Esophagus muscularis mucosa (tissue), 4 donors: ENCODE measurements at places on chromosomes 1 and 21. TPM values are rescaled to one million over a fixed set of nuclear protein-coding genes. Genes with fewer than 3 reads are reported as not detected.

The WLS gene
- 228 TPM for total RNA-seq

The AMPD1 gene
- not detected for total RNA-seq

GRCh38 chr1:197868751-197869489 is 33.5 kb upstream of the C1orf53 start:
- no peak for DNase-seq

DNA sequence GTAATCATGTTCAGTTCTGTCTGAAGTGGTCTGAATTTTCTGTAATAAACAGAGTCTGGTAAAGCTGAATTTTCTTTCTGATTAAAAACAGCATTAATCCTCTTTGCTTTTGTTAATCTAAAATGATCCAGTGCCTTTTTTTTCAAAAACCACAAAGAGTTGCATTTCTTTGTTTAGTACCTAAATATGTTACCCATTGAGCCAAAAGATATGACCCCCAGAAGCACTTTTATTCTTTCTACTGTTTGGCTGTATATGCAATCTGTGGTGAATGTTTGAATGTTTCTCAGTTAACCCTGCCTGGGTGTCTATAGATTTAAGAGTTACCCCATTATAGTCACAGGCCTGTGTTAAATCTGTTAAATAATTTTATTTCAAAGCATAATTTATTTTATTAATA is 394.8 kb downstream of the PTPRC start:
- DNase-seq, result no peak

DNA sequence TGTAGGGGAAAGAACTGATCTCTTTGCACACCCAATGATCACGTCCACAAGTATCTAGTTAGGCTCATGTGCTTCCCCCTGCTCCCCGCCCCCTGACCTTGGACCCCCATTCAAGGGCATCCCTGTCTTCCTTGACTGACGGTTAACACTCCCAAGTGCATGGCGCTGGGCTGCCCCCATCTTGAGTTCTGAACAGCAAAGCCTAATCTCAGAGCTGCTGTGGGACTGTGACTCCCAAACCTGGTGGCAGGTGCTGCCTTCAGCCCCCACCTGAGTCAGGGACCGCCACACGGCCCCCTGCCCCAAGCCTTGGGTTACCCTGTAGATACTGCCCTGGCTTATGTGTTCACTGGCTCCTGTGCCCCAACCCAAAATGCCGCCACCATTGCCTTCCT is 925 bp downstream of the TNNI1 start:
- DNase-seq, result no peak

DNA sequence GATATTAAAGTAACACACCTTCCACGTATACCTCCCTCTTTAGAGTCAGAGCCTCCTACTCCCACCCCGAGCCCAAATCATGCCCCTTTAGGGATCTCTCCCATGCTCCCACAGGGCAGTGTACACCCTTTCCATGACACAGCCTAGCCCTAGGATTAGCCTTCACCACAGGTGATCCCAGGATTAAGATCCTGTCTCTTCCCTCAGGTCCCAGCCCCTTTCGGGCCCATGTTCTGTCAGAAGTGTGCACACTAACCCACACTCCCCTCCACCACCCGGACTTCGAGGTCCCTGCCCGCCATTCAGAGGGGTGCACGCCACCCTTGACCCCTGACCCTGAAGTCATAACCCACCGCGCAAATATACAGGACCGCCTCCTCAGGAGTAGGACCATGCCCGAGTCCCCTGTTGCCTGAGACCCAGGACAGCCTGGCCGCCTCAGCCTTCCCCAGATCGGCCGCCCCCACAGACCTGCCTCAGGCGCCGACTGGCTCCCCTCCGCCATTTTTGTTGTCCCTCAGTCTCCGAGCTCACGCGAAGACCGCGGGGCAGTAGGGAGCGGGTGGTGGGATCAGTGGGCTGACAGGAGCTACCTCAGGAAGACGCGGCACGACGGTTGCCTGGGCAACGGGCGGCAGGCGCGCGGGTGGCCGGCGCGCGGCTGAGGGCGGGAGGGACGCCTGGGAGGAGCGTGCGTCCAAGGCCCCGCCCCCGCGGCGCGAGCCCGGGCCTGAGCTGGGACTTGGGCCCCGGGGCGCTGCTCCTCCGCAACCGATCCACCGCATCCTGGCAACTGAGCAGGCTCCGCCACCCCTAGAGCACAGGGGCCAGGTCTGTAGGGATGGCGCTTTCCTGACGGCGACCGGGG is at the start of gene AGBL4:
TSS of gene AGBL4 (minus strand) at position 663 of the 868 bp plus-strand sequence.
- no peak for DNase-seq

GRCh38 chr1:114215436-114215835 is 61.8 kb upstream of the SYT6 start:
- no peak for DNase-seq

DNA sequence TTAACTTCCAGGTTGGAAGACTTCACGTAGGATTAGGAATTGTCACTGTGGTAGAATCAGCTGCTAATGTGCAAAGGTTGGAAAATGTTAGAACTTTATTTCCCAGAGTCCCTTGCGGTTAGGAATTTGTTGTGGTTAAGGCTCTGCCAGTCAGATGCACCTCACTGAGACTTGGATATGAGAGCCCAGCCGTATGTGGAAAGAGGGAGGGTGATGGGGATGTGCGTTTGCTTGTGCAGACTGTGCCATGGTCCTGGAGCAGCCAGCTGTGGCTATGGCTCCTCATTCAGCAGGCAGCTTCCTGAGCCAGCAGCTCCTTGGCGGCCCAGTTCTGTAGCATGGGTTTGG is 12.5 kb downstream of the S100A10 start:
- no peak for DNase-seq

- no peak for DNase-seq
These were observed 84.1 kb upstream of the SERBP1 start for GRCh38 chr1:67514300-67514699.

- no peak for DNase-seq
These were observed 250.5 kb upstream of the DUSP10 start for GRCh38 chr1:221992427-221992826.

DNA sequence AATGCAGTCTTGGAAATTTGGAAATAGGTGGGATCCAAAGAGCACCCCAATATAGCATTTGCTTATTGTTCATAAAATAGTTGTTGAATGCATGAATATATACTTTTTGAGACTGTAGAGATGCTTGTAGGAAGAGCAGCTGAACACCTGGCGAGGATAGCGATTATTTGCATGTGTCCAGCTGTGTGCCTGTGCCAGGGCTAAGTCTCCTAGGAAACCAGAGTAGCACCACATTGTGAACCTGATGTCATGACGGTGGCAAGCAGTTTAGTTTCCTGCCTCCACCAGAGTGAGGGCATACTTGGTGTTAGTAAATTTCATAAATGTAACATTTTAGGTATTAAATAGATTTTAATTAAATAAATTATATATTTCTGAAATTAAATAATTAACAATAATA is 37.3 kb upstream of the IRF2BP2 start:
- no peak for DNase-seq

GRCh38 chr1:224879162-224879803 is 50.2 kb upstream of the DNAH14 start:
- DNase-seq, result no peak

- DNase-seq, result no peak
These were observed 24.8 kb upstream of the ITPKB start for GRCh38 chr1:226763905-226764264.

- no peak for DNase-seq
These were observed 24.6 kb upstream of the TTC22 start for GRCh38 chr1:54825696-54826095.

DNA sequence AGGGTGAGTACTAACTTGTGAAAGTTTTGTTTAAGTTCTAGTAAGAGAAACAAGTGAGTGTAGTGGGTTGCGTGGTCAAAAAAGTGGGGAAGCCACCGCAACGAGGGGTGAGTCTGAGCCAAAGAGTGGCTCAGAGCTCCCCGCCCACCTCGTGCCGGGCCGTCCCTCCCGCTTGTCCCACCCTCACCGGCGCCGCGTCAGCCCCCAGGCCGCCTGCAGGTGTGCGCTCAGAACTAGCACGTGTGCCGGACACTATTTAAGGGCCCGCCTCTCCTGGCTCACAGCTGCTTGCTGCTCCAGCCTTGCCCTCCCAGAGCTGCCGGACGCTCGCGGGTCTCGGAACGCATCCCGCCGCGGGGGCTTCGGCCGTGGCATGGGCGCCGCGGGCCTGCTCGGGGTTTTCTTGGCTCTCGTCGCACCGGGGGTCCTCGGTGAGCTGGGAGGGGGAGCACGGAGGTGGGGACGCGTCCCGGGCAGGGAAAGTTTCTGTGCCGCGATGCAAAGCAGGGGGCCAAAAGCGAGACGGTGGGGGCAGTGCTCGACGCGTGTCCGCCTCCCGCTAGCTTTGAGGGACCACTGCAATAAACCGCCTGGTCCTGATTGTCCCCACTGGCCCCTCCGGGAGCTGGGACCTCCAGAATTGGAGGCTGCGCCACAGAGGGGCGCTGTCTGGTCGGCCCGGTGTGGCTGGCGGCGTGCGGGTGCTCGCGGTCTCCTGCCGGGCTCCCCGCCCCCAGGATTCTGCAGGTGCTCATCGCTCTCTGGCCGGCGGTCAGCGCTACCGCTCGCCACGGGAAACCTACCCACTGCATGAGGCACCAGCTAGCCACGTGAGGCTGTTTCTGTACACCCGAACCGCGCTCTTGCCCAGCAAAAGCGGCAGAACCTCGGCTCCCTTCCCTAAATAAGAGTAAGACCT is at the start of gene CR2:
TSS of gene CR2 (plus strand) at position 283 of the 919 bp plus-strand sequence. CDS start at position 374, 91 bp downstream.
- DNase-seq, result no peak

DNA sequence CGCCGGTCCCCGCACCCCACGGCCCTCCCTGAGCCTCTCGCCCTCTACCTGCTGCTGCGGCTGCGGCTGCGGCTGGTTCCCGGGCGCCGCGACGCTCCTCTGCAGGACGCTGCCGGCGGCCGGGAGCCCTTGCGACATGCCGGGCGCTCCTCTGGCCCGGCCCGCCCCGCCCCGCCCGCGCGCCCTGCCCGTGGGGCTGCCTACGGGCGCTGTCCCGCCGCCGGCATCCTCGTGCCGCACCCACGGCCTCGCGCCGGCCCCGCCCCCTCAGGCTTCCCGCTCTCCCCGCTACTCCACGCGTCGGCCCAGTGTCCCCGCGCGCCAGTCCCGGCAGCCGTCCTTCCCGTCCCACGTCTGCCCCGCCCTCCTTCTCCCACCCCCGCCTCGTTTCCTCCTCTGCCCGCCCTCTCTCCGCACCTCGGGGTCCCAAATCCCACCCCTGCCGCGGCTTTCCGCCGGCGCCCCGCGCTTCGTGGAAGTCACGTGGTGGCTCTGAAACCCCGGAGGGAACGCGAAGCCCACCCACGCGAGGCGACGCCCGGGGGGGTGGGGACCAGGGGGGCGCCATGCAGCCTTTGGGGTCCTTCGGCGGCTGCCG is at the start of gene BATF3:
TSS of gene BATF3 (minus strand) at position 216 of the 598 bp plus-strand sequence. CDS start at position 138, 78 bp downstream.
- DNase-seq, result no peak

- no peak for DNase-seq
These were observed 38.6 kb downstream of the CAPN2 start for GRCh38 chr1:223750730-223751570.
